Adipocyte (in vitro differentiated cells): ENCODE measurements at places on chromosomes 16 and 17.
A peak's percentile ranks its signal among the peaks of the same experiment; 100 is the strongest.

DNA sequence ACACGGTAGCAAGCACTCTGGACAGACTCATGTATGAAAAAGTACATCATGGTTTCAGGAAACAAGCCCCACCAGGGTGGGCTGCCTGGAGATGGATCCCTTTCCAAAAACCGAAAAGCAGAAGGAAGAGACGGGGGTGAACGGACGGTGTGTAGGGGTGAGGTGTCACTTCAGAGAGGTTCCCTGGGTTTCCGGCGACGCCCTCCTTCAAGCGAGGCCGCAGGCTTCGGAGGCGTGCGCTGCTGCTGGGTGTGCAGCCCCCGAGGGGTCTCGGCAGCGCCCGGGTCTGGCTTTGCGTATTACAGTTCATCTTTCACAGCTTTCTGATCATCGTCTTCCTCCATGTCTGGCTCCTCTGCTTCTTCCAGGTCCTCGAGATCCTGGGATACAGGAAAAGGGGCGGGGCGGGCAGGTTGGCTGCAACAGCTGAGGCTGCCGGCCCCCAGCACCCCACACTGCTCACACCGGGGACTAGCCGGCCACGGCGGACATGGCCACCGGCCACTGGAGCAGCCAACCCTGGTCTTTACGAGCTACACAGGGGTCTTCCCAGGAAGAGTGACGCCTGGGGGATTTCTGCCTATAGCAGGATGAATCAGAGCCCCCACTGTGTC lies 9.0 kb upstream of the PPP1R27 start:
- DNase-seq: no peak

- DNase-seq: no peak
Measured at GRCh38 chr16:80283466-80284392, 257.1 kb upstream of the DYNLRB2 start.

GRCh38 chr16:68033101-68033500 lies 10.0 kb downstream of the DUS2 start:
- no peak for DNase-seq

GRCh38 chr17:11922638-11923037 lies 74.6 kb downstream of the ZNF18 start:
- no peak for DNase-seq

DNA sequence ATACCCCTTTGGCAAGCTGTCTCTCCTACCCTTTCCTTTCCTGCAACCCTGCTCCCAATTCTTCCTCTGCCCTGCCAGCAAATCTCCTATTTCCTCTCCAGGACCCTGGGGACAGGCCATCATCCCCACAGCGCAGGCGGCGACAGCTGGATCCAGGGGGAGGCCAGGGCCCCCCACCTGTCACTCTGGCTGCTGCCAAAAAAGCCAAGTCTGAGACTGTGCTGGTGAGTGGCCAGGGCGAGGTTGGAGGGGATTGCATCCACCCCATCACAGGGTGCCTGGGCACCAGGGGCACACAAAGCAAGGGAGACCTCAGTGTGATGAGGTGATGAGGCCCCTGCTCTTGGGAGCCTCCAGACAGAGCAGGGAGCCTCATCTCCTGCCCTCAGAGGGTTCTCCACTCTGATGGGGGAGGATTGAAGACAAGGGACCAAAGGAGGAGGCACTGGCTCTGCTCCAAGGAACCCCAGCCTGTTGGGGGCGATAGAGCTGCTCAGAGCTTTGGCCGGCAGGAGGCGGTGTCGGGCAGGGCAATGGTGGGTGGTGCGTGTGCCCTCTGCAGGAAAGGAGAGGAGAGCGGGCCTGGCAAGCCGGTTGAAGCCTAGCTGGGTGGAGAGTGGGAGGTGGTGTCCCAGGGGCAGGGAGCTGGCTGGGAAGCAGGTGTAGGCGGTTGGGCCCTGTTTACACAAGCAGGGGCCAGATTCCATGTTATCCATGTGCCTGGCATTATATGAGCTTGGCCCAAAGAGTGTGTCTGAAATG lies 15.6 kb upstream of the PDK2 start:
- DNase-seq: no peak

DNA sequence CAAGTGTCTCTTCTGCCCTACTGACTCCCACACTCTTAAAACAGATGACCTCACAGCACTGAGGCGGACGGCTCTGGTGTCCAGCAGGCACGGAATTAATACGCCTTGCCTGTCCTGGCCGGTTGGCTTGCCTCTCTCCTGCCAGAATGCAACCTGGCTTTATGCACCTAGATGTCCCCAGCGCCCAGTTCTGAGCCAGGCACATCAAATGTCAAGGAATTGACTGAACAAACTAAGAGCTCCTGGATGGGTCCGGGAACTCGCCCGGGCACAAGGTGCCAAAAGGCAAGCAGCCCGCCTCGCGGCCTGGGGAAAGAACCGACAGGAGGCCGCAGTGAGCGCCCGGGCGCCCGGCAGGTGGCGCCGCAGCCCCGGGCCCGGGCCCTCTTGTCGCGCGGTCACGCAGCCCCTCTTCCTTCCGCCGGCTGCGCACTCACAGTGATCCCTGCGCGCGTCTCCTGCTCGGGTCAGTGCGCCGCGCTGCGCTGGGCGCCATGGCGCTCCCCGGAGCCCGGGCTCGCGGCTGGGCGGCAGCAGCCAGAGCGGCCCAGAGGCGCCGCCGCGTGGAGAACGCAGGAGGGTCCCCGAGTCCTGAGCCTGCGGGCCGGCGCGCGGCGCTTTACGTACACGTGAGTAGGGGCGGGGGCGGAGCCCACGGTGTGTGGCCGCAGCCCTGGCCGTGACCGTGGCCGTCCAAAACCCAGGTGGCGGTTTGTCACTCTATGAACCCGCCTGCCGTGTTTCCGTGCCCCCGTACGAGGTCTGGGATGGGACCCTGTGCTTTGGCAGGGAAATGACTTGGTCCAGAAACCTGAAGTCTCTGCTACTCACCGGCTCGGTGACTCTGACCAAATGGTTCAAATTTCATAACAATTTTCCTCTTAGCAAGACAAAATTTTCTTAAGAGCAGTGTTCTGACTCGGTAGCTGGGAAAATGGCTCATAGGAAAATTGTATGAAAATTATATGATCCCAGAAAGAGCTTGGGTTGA lies at the start of gene RSAD1:
TSS of gene RSAD1 (plus strand) at position 470 of the 991 bp plus-strand sequence. CDS start at position 495, 25 bp downstream.
- peak; percentile 92 for DNase-seq

DNA sequence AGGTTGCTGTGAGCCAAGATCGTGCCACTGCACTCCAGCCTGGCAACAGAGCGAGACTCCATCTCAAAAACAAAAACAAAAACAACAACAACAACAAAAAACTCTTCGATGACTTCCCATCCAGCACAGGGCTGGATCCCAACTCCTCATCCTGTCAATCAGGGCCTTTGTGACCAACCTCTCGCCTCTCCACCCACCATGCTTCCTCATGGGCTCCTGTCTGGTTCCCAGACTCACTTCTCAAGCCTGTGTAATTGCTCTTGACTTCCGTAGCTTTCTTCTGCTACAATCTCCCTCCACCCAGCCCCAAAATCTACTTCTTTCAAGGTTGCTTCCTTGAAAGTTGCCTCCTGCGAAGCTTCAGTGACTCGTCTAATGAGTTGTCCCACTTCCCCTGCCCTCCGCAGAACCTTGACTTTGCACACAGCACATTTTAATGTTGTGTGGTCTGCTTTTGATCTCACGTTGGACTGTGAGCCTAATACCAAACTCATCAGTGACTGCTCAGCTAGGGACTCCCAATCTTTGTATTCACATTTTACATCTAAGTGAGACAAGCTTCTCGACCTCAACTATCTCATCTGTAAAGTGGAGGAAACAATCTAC lies 936 bp upstream of the RASL10B start:
- no peak for DNase-seq

- no peak for DNase-seq
Measured at GRCh38 chr16:77732241-77732946, 10.1 kb downstream of the NUDT7 start.

DNA sequence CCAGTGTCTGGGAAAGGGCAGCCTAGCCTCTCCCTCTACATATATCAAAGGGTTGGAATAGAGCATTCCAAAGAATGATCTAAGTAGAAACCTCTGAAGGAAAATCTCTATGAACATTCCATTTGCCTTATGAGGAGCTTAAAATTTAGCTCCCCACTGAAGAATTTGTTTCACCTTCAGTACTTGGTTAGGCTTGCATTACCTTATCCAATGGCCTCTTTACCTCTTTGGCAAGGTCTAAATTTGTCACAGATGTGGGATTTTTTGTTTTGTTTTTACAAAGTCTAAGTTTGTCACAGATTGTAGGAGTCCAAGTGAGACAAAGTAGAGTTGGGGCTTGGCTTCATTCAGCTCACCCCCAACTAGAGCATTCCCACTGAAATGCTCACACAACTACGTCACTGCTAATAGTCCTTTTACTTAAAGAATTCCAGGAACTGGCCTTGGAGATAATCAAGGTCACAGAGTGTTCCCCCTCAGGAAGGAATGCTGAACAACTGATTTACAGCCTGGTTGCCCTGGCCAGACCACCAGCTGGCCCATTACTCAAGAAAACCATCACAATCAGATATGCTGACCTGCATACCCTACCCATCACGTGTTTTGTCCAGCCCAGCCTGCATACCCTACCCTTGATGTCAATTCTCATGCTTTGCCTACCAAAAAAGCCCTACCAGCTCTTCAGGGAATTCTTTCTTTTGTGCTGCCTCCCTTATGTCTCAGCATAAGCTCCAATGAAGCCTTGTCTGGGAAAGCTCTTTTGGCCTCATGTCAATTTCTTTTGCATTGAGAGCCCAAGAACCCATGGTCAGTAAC lies 26.5 kb upstream of the PPM1D start:
- DNase-seq: peak; percentile 51

- DNase-seq: no peak
Measured at GRCh38 chr16:23930791-23931190, 95.0 kb downstream of the PRKCB start.

DNA sequence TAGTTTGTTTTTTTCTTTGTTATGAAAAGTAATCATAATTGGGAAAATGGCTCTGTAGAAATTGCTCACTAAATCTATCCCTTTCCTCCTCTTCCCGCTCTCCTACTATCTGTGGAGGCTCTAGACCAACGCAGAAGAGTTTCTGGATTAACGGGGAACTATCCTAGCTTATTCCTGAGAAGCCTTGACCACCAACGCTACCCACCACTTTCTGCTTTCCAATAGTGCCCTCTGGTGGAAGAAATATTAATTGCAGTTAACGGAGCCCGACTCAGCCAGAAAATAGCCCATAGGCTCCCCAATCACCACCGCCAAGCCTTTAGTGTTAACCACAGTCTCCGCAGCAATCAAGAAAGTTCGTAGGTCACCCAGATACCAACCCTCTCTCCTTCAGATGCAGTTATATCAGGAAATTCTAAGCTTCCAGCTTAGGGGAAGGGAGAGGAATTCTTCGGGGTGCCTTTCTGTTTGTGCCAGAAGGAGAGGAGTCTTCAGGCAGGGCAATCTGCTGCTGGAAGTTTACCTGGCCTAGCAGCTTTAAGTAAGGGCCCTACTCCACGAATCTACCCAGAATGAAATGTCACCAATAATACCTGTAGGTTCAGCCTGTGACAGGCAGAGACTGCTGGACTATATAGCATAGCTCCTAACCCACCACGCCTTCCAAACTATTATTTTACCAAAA lies 23.0 kb upstream of the NSRP1 start:
- DNase-seq: peak; percentile 86

DNA sequence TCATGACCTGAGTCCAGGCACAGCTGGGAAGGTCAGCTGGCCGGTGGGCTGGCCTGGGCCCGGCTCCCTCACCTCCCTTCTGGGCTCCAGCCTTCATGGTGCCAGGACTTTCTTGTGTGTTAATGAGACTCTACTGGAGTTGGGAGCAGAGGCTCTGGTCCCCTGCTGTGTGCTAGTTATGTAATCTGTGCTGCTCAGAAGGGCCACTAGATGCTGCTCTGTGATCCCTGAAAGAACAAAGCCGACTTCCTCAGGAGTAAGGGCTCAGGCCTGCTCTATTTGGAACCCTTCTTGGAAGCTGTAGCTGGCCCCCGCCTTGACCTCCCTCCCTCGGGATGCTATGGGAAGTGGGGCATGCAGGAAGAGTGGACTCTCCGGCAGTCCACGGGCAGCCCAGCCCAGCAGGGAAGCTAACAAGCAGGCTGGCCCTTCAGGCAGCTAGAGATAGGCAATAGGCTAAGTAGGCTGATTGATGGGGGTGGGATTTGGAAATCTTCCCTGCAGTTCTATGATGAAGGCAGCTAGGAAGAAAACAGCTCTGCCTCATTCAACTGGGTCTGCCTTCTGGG lies 3.3 kb upstream of the CDK5R1 start:
- DNase-seq: peak; percentile 45

DNA sequence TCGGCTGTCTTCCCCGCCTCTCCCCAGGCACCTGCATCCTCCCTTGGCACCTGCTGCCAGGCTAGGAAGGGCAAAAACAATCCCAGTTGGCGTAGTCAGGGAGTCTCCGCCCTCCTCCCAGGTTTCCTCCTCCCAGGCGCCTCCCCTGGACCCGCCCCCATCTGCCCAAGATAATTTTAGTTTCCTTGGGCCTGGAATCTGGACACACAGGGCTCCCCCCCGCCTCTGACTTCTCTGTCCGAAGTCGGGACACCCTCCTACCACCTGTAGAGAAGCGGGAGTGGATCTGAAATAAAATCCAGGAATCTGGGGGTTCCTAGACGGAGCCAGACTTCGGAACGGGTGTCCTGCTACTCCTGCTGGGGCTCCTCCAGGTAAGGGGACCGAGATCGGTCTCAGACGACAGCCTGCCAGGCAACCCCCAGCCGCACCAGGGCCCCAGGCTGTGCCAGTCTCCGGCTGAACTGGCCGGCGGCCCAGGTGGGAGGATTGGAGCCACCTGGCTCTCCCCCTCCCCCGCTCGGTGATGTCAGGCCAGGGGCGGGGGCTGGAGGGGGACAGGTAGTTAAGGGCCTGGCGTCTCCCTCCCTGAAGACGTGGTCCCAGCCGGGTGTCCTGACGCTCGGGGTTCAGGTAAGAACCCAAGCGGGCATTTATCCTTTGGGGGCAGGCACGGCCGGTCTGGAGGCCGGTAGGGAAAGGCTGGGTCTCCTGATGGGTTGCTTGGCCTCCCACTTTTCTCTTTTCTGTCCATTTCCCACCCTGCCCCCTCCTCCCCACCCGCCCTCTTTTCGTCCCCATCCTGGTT lies at the start of gene GRB7:
TSS of gene GRB7 (plus strand) at position 179 of the 808 bp plus-strand sequence. CDS start 4,364 bp downstream, outside the sequence.
- no peak for DNase-seq

DNA sequence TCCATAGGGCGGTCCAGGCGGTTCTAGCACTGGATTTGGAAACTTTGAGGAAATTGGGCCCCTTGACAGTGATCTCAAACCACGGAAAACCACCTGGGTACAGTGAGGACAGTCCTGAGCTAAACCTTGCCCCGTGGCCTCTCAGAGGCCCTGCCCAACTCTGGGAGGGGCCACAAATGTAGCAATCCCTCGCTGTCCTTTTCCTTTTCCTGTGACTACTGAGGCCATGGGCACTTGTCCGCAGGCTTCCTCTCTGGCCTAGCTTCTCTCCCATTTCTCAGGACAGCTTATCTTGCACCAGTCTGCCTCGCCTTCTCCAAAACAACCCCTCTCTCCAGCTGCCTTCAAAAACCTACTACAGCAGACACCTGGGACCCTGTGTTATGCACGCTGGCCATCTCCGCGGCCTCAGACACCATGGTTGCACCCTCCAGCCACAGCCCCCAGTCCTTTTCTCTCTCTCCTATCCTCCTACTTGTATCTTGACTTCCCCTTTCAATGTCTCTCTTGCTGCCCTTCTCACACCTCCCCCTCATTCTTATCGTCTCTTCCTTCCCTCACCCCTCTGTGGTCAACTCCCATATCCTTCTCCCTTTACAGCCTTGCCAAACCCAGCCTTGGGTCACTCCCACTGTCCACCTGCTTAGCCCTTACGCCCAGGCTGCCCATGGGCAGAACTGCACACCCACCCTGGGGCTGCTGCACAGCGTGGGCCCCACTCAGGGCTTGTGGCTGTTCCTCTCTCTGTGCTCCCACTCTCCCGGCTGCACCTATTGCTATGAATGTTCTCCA lies 7.6 kb downstream of the SCPEP1 start:
- no peak for DNase-seq

GRCh38 chr17:78140169-78141051 lies 5.8 kb upstream of the C17orf99 start:
- DNase-seq: peak; percentile 37
